ENCODE measurements at places on chromosomes 3 and 15.

DNA sequence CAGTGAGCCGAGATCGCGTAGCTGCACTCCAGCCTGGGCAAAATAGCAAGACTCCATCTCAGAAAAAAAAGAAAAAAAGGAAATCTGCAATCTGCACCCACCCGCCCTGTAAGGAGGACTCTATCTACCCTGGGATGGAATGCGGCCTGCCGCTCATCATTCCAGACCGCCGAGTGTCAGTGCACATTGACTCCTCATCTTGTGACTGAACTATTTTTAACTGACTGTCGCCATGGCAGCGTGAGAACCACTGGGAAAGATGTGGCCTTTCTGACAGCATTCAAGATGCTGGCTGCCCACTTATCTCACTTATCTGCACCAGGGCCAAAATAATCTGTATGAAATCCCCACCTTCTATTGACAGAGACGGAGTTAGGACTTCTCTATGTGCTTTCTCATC lies 38.8 kb upstream of the ANKRD34C start:
- no peak for DNase-seq

DNA sequence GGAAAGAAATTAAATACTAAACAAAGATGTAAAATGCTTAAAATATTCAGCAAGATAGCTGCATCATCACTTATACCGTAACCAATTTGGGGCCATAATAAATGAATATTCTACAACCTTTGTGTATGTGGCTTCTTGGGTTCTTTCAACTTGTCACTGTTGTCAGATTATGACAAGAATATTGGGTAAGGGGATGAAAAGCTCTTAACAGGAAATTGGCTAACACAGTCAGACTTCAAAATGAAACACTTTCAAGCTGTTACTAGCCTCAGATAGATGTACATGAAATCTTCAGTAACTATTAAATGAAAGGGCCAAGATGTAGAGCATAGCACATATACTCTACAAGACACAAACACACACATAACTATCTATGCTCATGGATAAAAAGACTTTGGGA lies 38.7 kb upstream of the ZNF385D start:
- no peak for DNase-seq

- no peak for DNase-seq
Observed at GRCh38 chr15:98773616-98774015, 125.3 kb downstream of the IGF1R start.

GRCh38 chr3:10783360-10784351 lies 32.4 kb upstream of the SLC6A11 start:
- DNase-seq = no peak

DNA sequence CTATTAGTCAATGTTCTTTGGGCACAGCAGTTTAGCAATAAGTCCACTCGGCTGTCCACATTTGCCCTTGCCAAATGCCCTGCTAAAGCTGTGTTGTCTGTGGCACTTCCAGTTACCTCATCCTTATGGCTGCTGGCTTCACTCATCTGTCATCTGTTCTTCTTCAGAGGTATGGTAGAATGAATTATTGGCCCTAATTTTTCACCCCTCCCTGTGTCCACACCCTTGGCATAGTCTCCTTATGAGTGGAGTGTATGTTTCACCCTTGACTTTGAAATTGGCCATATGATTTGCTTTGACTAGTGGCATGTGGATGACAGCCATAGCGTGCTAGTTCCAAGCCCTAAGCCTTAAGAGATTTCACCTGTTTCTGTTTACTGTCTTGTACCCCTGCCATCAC lies 72.1 kb upstream of the EPHB1 start:
- no peak for DNase-seq

GRCh38 chr3:50390508-50391224 lies 31.3 kb upstream of the TMEM115 start:
- peak; percentile 82 for DNase-seq

- DNase-seq = no peak
Observed at GRCh38 chr15:64048781-64049460, 2.6 kb upstream of the DAPK2 start.

DNA sequence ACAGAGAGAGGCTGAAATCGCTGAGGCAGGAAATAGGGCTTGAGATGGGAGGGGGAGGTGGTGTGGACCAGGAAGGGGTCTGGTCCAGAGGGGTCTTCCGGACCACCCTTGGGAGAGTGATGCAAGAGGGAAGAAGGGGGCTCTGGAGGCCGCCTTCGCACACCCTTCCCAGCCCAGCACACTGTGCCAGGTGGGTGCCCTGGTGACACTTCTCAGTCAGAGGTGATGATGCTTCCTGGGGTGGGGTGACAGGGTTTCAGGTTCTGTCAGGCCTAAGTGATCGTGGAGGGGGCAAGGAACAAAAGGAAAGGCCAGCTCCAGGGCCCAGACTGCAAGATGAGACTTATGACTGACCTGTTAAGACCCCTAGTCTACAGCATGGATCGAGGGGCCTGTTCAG lies 12.7 kb downstream of the SEMA3G start:
- no peak for DNase-seq

GRCh38 chr15:100919481-100920405 lies 586 bp downstream of the LRRK1 start:
- DNase-seq = peak; percentile 52

GRCh38 chr3:50653937-50654595 lies 20.7 kb upstream of the DOCK3 start:
- no peak for DNase-seq

DNA sequence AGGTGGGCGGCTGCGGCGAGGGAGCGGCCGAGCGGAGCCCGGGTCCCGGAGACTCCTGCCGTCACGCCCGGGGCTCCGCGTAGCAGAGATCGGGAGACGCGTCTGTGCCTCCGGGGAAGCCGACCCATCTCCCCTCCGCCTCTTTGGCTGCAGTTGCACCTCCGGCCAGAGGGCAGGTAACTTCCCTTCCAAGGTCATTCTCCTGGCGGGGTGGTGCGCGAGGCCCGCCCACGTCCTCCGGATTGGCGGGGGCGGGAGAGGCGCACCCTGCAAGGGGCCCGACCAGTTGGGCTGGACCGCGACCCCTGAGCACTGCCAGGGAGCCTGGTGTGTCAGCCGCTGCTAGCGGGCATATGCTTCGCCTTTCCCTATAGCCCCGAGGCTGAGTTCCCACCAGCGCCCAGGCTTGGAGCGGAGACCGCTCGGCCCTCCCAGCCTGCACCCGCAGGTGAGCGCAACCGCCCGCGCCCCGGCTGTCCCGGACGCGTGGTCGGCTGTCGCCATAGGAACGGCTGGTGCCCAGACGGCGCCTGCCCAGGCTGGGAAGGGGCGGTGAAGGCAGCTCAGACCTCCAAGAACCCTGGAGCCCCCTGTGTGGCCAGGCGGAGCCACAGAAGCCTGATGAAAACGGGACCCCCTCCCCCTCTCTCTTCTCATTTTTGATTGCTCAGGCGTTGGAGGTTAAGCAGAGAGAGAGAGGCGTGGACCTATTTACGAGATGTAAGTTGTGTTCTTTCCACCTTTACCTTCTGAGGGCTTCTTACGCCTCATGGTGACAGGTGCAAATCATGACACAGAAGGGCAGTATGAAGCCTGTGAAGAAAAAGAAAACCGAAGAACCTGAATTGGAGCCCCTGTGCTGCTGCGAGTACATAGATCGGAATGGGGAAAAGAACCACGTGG lies 453 bp downstream of the ZDHHC23 start:
- peak; percentile 52 for DNase-seq

DNA sequence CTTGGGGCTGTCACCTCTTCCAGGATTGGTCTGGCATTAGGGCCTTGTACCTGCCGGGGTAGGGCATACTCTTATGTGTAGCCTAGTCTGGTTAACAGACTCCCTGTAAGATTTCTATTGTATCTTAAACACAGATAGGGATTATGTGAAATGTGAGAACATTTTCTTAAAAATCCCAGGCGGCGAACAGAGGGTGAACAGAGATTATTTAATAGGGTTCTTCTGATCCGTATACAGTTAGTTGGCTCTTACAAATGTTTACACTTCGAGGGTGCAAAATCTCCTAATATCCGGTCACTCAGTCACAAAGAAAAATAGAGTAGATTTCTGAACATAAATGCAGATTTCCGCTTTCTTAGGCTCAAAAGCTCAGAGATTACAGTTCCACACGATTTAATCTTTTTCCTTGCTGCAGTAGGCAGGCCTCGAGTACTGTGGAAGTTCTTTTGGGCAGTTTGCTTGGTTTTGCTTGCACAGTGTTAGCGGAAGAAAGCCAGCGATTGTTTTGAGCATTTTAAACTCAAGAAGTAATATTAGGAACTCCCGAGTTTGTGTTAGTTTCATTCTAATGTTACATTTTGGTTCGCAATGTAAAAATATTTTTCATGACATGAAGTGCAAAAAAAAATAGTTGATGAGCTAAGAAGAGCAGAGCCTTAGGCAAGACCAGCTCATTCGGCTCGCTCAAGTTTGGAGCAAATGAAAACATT lies 993 bp downstream of the PLCL2 start:
- DNase-seq = no peak

- no peak for DNase-seq
Observed at GRCh38 chr15:34994925-34995324, 6.8 kb upstream of the ZNF770 start.

- DNase-seq = no peak
Observed at GRCh38 chr3:71225951-71226564, 357.5 kb downstream of the FOXP1 start.

DNA sequence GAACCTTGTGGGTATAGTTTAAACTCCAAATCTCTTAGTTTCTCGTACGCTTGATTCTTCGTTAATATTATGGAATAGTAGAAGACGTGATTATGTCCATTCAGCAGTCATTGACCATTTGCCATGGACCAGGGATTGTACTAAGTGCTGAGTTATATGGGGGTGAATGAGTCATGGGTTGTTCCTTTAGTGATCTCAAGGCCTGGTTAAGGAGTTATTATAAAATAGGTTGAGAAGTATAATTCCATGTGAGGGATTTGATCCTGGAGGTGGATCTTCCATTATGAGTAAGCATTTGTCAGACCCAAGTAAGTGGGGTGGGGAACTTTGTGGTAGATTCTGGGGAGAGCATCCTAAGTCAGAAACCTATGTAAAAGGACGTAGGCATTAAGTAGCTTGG lies 15.4 kb downstream of the NR2C2 start:
- no peak for DNase-seq

- no peak for DNase-seq
Observed at GRCh38 chr15:64045774-64046420, 388 bp downstream of the DAPK2 start.

DNA sequence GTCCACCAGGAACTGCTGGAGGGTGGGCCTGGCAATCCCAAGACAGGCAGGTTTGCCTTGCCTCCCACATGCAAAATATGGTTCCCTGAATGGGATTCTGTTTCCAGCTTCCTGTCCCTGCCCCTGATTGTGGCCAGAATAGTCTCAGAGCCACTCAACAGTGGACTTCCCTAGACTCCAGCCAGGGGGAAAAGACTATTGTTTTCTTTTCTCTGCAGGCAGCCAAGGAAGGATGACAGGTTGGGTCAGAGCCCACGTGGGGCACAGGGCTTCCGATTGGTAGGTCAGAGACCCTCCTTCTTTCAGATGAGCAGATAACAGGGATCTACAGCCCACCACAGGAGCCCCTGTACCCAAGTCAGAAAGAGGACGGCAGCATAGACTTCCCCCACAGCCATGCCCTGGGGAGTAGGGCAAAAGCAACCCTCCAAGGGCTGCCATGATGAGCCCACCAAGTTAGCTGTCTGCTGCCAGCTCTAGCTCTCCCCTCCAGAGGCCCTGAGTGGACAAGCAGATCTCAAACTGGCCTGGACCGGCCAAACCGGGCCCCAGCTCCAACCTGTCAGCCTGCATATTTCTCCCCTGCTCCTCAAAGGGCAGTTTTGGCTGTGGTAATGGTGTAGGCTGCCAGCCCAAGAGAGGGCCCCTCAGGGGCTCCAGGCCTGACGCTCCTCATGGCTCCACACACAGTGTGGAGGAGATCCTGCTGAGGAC lies 6.4 kb downstream of the TLR9 start:
- peak; percentile 79 for DNase-seq

- DNase-seq = peak; percentile 48
Observed at GRCh38 chr3:24344784-24345439, 149.7 kb downstream of the THRB start.

- DNase-seq = no peak
Observed at GRCh38 chr3:172246107-172246844, 202.0 kb downstream of the GHSR start.

GRCh38 chr3:67289626-67290025 lies 291.5 kb downstream of the KBTBD8 start:
- peak; percentile 14 for DNase-seq

- DNase-seq = no peak
Observed at GRCh38 chr3:139561255-139561817, 21.8 kb upstream of the RBP1 start.

GRCh38 chr3:37725842-37726241 lies 135.8 kb upstream of the CTDSPL start:
- DNase-seq = no peak

- DNase-seq = peak; percentile 33
Observed at GRCh38 chr3:155391551-155391958, 98.1 kb upstream of the STRIT1 start.

GRCh38 chr3:64067506-64068346 lies 44.4 kb upstream of the PSMD6 start:
- DNase-seq = peak; percentile 28

GRCh38 chr3:98584547-98584946 lies 8.9 kb downstream of the CPOX start:
- DNase-seq = no peak

- DNase-seq = no peak
Observed at GRCh38 chr3:71226565-71227269, 356.8 kb downstream of the FOXP1 start.

GRCh38 chr3:38544926-38545325 lies 48.8 kb downstream of the EXOG start:
- no peak for DNase-seq

- DNase-seq = no peak
Observed at GRCh38 chr15:75985971-75986370, 26.3 kb downstream of the NRG4 start.

- no peak for DNase-seq
Observed at GRCh38 chr3:39067286-39067685, 15.5 kb downstream of the WDR48 start.

DNA sequence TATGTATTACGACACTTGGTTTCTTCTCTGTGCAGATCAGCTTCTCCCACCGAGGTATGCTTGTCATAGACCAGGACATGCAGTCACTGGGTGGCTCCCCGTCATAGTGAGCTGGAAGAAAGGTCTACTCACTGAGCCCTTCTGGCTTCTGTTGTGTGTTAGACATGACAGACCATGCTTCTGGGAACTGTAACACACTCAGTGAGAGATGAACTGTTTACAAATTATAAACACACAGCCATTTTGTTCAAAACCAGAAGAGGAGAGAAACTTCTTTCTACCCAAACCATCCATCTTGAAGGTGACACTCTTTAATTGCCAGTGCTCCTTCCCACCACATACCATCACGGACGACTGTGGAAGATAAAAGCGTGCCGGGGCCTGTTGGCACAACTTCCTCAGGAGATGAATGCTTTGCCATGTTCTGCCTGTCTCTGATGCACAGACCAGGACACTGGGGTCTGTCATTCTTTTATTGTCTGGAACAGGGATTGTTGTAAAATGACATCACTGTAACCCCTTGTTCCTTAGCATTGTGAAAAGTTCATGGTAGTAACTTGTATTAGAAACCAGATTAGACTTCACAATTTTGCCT lies 214.3 kb downstream of the MCTP2 start:
- DNase-seq = no peak

GRCh38 chr15:46918462-46919140 lies 798.7 kb upstream of the SEMA6D start:
- DNase-seq = no peak
